ENCODE measurements at places on chromosomes 6 and 20.
A peak's percentile ranks its signal among the peaks of the same experiment; 100 is the strongest.

GRCh38 chr20:49445176-49445575, 37.3 kb downstream of the KCNB1 start:
- DNase-seq: no peak

DNA sequence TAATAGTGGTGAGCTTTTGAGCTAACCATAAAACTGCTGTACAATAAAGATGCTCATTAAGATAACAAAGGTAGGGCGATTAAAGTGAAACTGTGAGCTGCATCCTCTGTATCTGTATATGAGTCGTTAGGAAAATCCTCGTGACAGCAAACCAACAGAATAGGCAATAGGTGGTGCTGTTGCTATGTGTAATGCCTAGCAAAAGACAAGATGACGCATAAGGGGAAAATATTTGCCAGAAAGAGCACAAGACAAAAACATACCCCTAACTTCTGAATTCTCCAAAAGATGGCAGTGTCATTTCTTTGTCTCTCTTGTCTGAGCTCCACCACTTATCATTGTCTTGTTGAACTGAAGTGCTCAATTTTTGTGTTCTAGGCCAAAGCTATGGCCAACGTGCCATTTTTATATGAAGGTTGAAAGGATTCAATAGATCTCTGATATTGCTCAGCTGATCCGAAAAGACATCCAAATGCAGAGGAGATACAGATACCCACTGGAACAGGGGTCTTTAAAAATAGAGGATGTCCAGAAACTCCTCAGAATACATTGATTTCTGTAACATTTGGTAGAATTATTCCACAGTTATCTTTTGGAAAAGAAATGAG, 56.3 kb upstream of the ANKEF1 start:
- peak; percentile 25 for DNase-seq

DNA sequence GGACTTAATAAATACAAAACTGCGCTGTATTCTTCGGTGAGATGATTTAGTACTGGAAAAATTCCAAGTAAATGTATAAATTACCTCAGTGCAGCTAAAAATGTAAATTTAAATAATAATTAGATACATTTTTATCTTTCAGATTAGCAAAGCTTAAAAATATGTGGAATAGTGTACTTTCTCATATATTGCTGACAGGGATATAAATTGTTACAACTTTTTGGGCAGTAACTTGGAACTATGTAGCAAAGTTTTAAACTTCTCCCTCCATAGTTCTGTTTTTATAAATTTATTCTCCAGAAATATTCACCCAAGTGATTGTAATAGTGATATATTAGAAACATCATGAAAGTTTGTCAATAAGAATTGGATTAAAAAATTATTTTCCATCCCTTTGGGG, 384.6 kb upstream of the CITED2 start:
- DNase-seq: no peak

DNA sequence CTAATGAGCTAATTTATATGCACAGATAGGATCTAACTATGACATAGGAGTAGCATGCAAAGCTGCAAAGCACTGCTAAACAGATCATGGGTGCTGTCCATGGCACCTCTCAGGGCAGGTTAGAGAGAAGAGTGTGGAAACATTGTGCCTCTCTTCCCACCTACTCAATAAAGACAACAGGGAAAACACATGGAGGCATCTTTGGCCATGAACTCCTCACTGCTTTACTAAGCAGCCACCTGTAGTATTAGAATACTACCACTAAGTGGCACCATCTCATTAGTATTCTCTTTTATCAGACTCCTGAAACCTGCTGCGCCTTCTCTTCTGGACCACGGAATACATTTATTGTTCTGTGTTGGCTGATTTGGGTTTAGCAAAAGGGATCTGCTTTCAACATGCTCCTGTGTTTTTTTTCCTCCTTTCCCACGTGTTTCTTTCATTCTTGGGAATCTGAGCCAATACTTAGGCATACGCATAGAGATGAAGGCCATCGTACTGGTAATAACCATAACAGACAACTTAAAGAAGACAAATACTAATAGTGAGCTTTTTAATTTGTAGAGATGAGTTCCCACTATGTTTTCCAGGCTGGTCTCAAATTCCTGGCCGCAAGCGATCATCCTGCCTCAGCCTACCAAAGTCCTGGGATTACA, 9.4 kb upstream of the HDDC2 start:
- no peak for DNase-seq

DNA sequence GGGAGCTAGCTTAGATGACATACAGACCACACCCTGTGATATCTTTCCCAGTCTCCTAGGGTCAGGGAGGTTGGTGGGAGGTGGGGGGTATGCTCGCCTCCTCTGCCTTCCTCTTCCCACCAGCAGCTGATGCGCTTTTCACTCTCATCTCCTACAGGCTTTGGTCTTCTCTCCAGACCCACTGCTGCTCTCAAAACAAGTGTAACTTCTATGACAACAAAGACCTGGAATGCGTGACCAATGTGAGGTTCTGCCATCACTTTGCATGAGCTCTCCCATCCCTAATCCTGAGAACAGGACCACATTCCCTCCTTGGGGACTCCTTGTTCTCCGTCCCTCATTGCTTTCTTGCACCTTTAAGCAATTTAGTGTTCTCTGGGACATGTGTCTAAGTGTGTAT, 2.7 kb downstream of the CTSA start:
- no peak for DNase-seq

DNA sequence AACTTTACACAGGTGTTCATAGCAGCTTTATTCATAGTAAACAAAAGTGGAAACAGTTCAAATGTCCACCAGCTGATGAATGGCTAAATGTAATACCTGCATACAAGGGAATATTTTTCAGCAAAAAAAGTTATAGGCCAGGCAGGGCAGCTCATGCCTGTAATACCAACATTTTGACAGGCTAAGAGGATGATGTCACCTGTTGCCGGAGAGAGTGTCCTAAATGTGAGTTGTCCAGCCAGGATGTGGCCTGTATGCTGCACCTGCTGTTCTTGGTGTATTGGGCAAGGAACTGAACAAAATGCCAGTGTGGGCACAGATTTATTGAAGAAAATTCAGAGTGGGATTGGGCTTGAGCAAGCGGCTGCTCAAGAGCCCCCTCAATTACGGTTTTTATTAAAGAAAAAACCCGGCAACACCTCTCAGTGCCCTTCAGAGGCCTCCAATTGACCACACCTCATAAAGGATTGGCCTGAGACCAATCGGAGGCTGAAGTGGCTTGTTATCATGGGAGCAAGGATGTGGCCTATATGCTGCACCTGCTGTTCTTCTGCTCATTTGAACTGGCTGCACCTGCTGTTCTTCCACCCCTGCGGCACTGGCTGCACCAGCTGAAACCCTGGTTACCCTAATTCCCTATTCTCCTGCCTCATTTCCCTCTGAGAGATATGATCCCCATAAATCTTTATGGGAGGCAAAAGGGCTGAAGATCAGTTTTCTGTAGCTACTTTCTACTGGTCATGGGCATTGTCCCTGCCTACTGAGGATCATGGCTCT, 164.3 kb upstream of the PROKR2 start:
- DNase-seq: no peak

- no peak for DNase-seq
Observed at GRCh38 chr6:43758617-43759050, 11.4 kb upstream of the VEGFA start.

DNA sequence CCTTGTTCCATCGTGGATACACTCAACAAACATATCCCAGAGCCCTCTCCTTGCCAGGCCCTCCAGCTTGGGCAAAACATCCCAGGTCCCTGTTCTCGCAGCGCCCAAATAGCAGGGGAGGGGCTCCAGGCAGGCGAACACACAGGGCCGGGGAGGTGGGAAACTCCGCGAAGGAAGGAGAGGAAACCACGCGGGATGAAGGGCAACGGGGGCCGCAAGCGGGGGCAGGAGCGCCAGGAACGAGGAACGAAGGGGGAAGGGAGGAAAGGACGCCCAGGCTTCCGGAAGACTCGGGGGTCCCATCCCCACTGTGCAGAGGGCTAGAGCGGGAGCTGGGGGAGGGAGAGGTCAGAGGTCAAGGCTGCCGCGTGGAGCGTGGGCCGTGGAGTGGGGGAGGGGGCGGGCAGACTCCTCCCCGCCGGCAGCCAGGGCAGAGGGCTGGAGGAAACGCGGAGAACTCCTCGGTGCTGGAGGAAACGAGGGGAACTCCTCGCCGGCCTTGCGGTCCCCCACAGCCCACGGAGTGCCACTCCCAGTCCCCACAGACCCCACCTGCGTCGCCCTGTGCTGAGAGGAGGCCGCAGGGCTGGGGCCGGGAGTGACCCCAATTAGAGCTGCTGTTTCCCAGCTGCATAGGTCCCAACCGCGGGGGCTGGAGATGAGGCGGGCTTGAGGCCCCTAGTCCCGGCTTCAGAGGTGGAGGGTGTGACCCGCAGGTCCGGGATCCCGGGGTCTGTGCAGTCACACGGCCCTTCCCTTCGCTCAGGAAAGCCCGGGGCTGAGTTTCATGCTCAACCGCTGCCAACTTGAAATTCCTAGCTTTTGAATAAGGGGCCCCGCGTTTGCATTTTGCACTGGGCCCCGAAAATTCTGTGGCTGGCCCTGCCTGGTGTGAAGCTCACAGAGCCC, 1.2 kb upstream of the RBM38 start:
- no peak for DNase-seq

DNA sequence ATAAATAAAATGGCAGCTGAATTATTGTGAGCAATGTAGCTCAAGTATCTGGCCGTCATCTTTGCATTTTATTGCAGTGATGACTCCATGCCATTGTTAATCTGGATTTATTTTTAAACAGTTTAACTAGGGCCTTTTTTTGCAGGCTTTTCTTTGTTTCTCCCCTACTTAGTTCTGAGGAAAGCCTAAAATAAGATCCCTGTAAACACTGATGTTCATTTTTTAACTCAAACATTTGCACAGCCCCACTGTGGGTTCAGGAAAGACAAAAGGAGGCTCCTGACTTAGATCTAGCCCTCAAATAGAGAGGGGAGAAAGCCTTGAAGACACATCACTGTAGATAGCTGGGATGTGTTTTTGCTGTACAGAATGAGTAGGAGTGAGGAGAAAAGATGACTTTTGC, 69.2 kb downstream of the PLEKHG1 start:
- no peak for DNase-seq

DNA sequence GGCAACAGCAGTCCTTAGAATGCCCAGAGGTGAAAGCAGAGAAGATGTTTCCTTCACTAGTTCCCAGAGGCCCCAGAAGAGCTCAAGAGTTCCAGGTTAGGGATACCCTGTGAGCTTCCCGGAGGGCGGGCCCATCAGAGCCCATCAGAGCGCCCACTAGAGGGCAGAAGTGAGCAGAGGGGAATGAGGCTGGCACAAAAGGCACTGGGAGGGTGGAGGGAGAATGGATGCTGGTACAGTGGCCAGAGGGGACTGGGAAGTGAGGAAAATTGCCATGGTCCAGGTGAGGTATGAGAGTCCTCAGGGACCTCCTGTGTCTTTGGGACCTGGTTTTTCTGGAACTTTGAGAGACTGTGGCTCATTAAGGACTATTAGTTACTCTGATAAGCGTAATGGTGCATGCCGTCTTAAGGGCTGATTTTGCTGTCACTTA, 57.3 kb downstream of the LINC00237 start:
- DNase-seq: peak; percentile 36

DNA sequence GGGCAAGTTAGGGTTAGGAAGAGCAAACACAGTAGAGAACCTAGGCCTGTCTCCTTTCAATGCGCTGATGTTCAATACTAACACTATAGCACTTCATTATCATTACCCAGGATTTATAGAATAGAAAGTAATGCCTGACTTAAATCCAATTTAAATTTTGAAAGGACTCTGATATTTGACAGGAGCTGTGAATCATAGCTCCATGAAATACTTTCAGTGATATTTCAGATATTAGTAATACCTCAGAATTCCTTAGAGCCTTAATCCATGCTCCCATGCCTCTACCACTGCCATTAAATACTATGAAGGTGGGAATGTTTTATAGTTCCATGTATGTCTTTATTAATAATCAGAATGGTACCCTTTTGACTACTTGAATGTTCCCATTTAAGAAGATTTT, 530.2 kb downstream of the BCKDHB start:
- no peak for DNase-seq

- no peak for DNase-seq
Observed at GRCh38 chr20:48467622-48468021, 360.2 kb downstream of the PREX1 start.

DNA sequence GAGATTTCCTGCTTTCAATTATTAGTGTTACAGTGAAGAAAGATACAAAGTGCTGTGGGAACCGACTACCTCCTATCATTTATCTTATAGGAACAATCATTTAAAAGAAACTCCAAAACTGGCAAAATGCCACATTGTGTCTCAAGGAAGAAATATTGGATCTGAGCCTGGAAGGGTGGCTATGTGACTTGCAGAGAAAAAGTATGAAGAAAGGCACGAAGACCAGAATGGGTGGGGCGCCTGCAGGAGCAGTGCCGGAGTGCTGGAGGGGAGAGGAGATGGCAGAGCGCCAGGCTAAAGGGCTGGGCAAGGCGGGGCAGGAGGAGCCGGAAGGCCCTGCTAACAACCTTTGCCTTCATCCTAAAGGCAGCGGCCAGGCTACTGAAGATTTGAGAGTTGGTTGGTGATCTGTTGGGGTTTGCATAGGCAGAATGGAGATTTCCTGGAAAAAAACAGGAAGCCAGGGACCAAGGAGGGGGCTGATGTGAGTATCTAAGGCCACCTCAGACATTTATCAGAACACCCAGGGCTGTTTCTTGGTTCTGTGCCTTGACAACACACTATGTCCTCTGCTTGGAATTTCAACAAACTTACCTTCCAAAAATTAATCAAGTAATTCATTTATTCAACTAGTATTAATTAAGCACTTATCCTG, 125.6 kb downstream of the MAFB start:
- DNase-seq: no peak

- DNase-seq: no peak
Observed at GRCh38 chr20:60123096-60123495, 164.9 kb downstream of the CDH26 start.

Data from GM12891 (cell line).